ENCODE measurements at places on chromosomes 4 and X.

- peak; percentile 6 for DNase-seq
Observed at GRCh38 chrX:102712216-102712966, at the start of gene GPRASP2. Gene GPRASP2, plus strand, starts transcription at chrX:102712448. Its CDS starts 2,422 bp downstream, at chrX:102714870.

- DNase-seq, result no peak
Observed at GRCh38 chr4:159780196-159780922, 677.5 kb downstream of the RAPGEF2 start.

GRCh38 chrX:154484255-154485149 lies 1.9 kb downstream of the UBL4A start:
- peak; percentile 20 for DNase-seq

DNA sequence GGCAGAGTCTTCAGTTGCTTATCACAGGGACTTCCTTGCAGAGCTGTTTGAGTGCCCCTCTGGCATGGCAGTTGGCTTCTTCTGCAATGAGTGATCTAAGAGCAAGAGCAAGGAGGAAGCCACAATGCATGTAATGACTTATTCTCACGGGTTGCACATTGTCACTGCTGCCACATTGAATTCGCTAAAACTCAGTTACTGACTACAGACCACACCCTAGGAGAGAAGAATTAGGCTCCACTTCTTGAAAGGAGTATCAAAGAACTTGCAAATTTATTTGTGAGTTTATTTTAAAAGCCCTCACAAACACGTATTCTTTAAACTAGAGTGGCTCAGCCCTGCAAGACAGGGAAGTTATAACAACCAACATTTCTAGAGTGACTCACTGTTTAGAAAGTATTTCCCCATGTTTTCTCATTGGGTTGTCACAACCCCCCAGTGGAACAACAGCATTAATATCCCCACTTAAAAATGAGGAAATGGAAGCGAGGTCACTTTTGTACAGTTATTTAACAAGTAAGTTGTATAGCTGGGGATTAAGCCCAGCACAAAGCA lies 32.4 kb upstream of the RBPJ start:
- peak; percentile 63 for DNase-seq

GRCh38 chr4:31086756-31087330 lies 366.7 kb downstream of the PCDH7 start:
- DNase-seq, result no peak

DNA sequence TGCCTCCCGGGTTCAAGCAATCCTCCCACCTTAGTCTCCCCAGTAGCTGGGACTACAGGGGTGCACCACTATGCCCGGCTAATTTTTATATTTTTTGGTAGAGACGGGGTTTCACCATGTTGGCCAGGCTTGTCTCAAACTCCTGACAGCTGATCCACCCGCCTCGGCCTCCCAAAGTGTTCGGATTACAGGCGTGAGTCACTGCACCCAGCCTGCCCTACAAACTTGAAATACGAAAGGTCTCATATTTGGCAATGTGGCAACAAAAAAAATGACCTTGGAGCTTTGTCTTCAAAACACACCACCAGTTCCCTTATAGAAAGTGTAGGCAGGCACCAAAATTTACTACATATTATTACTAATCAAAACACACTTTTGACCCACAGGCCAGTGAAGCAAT lies 22.9 kb upstream of the PTCHD1 start:
- no peak for DNase-seq

GRCh38 chrX:68462653-68463052 lies 29.4 kb upstream of the OPHN1 start:
- DNase-seq, result peak; percentile 62

- peak; percentile 36 for DNase-seq
Observed at GRCh38 chrX:21968333-21968732, 27.8 kb downstream of the SMS start.

DNA sequence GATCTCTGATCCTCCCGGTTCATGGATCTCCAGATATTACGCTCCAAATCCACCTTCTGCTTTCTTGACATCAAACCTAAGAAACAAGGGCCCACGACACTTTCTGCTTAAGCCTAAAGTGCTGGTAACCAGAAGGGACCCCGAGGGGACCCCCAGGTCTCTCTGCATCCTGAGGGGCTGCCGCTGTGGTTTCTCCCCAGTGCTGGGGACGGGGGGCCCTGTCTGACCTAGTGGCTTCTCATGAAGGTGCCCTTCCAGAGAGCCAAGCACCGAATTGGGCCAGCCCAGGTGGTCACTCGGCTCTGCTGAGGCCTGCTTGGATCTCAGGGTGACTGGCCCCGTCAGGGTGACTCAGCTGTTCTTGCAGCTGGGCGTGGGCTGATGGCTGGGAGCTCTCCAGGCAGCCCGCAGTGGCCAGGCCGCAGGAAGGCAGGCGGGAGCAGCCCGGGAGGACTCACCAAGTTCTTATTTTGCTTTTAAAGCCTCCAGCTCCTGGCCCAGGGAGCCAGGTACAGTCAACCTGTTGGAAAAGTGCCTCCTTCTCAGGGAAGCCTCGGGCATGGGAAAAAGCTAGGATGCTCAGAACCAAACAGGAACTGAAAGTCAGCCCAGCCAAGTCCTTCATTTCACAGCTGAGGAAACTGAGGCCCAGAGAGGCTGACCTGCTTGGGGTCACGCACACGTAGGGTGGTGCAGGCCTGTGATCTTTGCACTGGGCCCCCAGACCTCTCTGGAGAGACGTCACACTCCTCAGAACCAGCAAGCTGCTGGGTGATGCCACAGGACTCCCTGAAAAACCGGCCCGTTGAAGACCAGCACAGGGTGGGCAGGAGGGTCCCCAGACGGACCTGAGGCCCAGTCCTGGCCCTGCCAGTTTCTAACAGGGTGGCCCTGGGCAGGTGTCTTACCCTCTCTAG lies 16.7 kb downstream of the BLOC1S4 start:
- peak; percentile 91 for DNase-seq

DNA sequence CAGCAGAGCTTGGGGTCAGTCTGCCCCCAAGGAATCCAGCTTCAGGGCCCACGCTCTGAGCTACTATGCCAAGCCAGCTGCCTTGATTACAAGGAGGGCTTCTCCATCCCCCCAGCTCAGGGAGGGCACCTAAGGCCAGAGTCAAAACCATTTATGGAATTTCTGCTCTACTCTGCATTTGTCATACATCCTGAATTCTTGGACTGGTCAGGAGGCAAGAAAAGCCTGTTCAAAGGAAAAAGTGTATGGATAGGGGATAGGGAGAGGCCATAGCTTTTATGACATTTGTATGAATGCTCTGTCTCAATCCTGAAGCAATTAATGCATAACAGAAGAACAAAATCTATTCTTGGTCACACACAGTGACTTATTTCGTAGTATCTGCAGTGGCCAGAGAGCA lies 32.2 kb downstream of the EDNRA start:
- DNase-seq, result no peak

GRCh38 chr4:80081566-80081965 lies 8.5 kb upstream of the ANTXR2 start:
- no peak for DNase-seq

DNA sequence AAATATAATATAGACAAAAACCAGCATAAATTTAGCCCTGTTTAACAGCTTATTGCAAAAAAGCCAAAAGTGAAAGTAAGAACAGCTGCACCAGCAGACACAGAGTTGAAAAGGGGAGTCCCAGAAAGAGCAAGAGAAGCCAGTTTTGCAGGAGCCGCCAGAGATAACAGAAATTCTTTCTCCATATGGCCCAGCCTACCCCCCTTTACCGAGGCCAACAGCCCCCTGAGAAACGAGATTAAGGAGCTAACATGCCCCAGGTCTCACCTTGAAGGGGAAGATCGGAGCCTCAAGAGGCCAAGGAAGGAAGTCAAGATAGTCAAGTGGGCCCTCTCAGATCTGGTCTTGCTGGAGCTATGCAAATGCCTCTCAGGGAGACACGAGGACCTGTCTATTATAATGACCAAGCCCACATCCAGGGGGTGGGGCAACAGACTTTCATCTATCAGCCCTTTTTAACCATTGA lies 4.8 kb downstream of the ACOX3 start:
- DNase-seq, result no peak

- DNase-seq, result no peak
Observed at GRCh38 chr4:12712648-12713339, 771.3 kb downstream of the RAB28 start.

GRCh38 chr4:96103086-96103485 lies 263.2 kb downstream of the PDHA2 start:
- DNase-seq, result no peak

- peak; percentile 60 for DNase-seq
Observed at GRCh38 chr4:30839583-30840520, 119.7 kb downstream of the PCDH7 start.

DNA sequence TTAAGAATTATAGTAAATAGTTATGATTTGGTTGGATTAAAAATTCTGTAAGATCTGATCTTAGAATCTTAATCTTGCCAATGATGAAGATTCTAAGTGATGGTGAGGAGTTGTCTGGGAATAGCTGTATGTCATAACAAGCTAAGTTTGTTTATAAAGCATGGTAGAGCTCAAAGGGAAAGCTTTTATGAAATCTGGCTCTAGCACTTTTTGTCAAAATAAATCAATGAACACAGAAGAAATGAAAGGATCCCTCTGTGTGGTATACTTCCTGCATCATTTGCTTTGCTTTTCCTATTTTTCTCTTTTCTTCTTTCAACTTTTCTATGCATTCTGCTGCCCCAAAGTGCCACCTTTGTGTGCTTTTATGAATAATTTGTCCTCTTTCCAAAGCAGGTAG lies 193.5 kb upstream of the FAT1 start:
- no peak for DNase-seq

All from fibroblast of mammary gland (primary cell).